ENCODE measurements at places on chromosomes 5 and 9.

DNA sequence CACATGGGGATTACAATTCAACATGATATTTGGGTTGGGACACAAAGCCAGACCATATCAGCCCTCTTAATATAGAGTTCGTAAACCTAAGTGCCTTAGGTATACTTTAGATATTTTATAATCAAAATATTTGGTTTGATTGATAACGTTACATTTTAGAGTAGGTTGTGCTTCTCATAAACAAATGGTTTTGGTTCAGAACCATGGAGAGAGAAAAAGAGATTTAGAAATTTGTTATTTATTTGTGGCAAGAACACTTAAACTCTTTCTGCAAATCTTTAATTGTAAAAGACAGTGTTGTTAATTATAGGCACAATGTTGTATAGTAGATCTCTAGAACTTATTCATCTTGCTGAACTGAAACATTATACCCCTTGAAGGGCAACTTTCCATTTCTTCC is 298.8 kb downstream of the TENT4A start:
- DNase-seq, result no peak

GRCh38 chr5:92580814-92581213 is 1000.2 kb downstream of the NR2F1-AS1 start:
- no peak for DNase-seq

DNA sequence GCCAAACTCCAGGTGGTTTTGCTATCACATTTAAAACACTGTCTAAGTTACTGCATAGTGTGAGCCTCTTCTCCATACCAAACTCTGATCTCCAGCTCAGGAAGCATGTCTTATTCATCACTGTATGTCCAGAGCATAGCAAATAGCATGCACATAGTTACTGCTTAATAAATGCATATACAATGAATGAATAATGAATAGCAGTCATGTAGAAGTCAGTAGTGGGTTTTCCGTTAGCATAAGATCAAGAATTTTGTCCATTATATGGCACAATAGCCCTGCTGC is 329.4 kb downstream of the ARRDC3 start:
- DNase-seq, result no peak

DNA sequence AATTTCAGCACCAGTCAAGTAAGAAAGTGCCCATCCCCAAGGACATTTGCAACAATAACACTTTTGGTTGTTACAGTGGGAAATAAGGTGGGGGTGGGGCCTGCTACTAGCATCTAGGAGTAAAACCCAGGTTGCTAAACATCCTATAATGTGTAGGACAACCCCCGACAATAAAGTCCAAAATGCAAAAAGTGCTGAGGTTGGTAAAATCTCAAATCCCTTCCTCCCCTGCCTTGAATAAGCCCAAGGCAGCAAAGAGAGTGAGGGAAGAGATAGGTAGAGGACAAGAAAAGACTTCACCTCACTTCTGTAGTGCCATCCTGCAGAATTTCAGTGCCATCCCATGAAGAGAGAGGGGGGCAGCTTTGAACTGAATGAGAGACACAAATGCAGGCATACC is 117.5 kb upstream of the NIPBL start:
- DNase-seq, result no peak

- no peak for DNase-seq
Measured at GRCh38 chr5:96896806-96897205, 20.5 kb downstream of the ERAP2 start.

GRCh38 chr5:167525004-167525403 is 766.4 kb upstream of the WWC1 start:
- no peak for DNase-seq

DNA sequence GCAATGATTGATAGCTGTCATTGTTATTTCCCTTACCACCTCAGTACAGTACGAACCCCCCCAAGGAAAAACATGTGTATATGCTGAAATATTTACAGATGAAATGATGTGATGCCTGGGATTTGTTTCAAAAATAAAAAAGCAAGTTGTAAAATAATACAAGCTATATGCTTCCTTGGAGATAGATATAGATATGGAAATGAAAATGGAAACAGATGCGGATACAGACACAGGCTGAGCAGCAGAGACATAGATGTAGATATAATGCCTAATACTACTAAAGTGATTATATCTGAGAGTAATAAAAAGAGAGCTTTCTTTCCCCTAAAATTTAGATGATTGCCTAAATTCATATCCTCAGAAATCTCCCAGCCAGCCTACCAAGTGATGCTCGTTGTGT is 127.5 kb upstream of the TNPO1 start:
- no peak for DNase-seq

- DNase-seq, result no peak
Measured at GRCh38 chr5:123134653-123135181, 45.7 kb downstream of the PRDM6 start.

GRCh38 chr5:10250806-10251276 is 761 bp downstream of the CCT5 start:
- DNase-seq, result no peak

- no peak for DNase-seq
Measured at GRCh38 chr9:85610074-85610860, 131.5 kb downstream of the AGTPBP1 start.

DNA sequence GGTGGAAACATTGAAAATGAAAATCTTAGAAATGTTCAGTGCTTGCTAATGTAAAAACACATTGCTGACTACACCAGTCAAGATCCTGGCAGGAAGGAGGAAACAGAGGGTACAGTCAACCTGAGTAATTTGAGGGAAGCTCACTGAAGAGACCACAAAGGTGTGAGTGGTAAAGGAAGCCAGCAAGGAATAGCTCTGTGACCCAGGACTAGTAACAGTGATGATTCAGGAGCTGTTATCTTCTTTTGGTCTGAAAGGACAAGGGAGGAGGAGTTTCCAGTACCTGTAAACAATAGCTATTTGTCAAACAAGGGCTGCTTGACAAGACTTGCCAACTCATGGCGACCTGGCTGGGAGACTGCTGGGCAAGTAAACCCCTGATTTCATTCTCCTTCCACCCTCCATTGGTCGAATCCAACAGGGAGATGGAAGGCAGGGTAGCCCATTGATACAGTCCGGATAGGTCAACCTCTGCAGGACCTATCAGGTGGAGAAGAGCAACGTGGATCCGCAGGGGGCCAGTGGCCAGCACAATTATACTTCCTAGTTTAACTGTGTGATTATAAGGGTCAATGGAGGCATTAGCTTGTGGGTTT is 68.1 kb downstream of the MAMDC2 start:
- DNase-seq, result no peak

- no peak for DNase-seq
Measured at GRCh38 chr9:18618862-18619261, 144.9 kb downstream of the ADAMTSL1 start.

- DNase-seq, result no peak
Measured at GRCh38 chr5:105735704-105736103, 1935.0 kb downstream of the EFNA5 start.

GRCh38 chr9:135506327-135507103 is 6.0 kb downstream of the MRPS2 start:
- DNase-seq, result no peak

GRCh38 chr9:89044881-89045280 is 53.6 kb downstream of the S1PR3 start:
- DNase-seq, result no peak

GRCh38 chr5:59321642-59322041 is 571.9 kb downstream of the PDE4D start:
- no peak for DNase-seq

DNA sequence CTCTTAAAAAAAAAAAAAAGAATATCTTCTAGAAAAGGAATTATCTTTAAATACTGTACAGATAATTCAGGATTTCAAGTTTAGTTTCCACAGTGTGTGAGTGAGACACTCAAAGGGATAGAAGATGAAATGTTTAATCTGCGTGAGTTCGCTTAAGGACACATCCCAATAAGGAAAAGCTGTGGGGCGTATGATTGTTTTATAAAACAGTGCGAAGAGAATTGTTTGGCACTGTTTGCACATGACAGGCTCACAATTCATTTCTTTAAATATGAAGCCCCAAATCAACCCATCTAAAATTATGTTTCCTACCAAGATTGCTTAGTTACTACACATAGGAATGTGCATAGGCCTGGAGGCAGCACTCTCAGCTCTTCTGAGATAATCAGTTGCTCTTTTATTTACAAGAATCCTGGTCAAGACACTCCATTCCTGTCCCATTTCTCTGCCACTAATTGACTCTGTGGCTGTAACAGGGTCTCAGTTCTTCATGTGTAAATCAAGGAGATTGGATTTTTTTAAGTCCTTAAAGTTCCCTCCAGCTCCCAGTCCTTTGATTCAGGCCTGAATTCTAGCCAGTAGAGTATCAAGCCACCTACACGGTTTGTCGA is 60.1 kb downstream of the BHMT start:
- DNase-seq, result no peak

GRCh38 chr5:123455095-123455494 is 31.9 kb upstream of the CEP120 start:
- DNase-seq, result no peak

DNA sequence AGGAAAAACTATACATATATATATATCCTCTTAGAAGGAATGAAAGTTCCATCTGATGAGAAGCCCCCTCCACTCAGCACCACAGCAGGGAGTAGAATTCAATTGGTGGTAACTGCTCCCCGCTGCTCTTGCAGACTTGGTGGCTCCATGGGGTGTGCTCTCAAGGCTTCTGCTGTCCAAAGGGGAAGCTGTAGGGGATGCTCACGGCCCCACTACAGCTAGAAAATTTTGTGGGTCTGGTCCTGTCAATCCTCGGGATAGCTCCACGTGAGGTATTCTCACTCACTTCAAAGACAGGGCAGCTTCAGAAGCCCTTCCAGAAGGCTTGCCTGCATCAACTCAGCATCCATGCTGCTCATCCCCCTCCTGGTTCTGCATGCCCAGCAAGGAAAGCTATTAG is 247.2 kb downstream of the CETN3 start:
- DNase-seq, result no peak

DNA sequence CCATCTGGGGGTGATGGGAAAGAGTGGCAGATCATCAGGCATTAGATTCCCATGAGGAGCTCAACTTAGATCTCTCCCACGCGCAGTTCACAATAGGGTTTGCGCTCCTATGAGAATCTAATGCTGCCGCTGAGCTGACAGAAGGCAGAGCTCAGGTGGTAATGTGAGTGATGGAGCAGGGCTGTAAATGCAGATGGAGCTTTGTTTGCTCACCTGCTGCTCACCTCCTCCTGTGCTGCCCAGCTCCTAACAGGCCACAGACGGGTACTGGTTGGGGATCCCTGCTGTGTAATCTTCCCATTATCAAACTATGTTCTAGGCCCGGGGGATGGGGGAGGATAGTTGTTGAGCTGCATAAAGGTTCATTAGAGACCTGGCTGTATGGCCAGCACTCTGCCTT is 58.4 kb downstream of the UGCG start:
- no peak for DNase-seq

GRCh38 chr5:61683926-61684325 is 351.9 kb downstream of the ZSWIM6 start:
- no peak for DNase-seq

Data from activated CD4-positive, alpha-beta T cell treated with anti-CD3 and anti-CD28 coated beads, Interleukin-2, amount 50 U/mL, for 24 hours (primary cell).